ENCODE measurements at places on chromosomes 1 and 21. TPM values are rescaled to one million over a fixed set of nuclear protein-coding genes. Genes with fewer than 3 reads are reported as not detected.

CSMD2 gene
- not detected for total RNA-seq

ZBTB8A gene
- total RNA-seq = 0.41 TPM

CLCA4 gene
- total RNA-seq = not detected

FCRL6 gene
- total RNA-seq = not detected

OR10J1 gene
- not detected for total RNA-seq

NT5C1A gene
- total RNA-seq = 2.8 TPM

EXO1 gene
- total RNA-seq = 52.2 TPM

MYBPH gene
- not detected for total RNA-seq
